ENCODE measurements at places on chromosomes 3 and 15. TPM values are rescaled to one million over a fixed set of nuclear protein-coding genes. Genes with fewer than 3 reads are reported as not detected.
A peak's percentile ranks its signal among the peaks of the same experiment; 100 is the strongest.

GRCh38 chr15:99502182-99502581 is 63.6 kb upstream of the MEF2A start:
- H3K27ac ChIP-seq = no peak overlapping the region
- no peaks in the 10 kb centered on the region for H3K36me3 ChIP-seq
- DNase-seq = no peak
- H3K4me3 ChIP-seq = no peak overlapping the region
- no peaks in the 10 kb centered on the region for H3K4me1 ChIP-seq
- H3K27me3 ChIP-seq = no peaks in the 10 kb centered on the region

DNA sequence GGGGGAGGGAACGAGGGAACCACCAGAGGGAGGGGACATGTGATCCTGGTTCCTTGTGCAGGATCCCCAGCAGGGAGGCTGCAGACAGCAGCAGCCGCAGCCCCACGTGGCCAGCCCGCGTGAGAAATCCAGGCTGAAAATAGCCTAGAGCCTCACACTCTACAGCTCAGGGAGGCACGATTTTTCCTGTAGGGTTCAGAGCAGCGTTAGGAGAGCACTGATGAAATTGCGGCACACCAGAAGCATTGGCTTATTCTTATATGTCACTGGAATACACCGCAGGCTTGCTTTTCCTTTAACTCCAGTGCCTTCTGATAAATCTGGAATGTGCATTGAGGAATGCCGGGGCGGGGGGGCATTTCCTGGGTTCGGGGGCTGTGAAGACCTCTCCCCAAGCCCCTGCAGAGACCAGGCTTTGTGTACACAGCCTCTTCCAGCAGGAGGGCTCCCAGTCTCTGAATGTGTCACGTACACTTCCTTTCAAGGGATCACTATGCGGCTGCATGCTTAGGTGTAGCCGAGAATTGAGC is 193.0 kb downstream of the ATP10A start:
- H3K27me3 ChIP-seq = no peaks in the 10 kb centered on the region
- no peaks in the 10 kb centered on the region for H3K36me3 ChIP-seq
- H3K27ac ChIP-seq = peak overlapping the region; percentile 95
- H3K4me3 ChIP-seq = peak overlapping the region; percentile 55
- peak; percentile 76 for DNase-seq

DNA sequence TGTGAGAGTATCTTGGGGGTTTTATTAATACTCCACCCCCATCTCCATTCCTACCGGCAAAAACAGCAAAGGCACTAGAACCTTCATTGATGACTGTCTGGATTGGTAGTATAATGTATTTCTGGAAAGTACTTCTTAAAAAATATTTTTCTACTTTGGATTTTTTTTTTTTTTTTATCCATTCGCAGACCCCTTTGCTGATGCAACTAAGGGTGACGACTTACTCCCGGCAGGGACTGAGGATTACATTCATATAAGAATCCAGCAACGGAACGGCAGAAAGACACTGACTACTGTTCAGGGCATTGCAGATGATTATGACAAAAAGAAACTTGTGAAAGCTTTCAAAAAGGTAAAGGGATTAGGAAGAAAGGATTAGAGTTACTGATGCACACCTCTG is 1.2 kb downstream of the EIF1B start:
- H3K36me3 ChIP-seq = peaks cover 33% of the 10 kb centered on the region
- H3K27ac ChIP-seq = peak overlapping the region; percentile 83
- H3K4me3 ChIP-seq = peak overlapping the region; percentile 97
- DNase-seq = no peak

GRCh38 chr3:111864821-111865656 is 6.0 kb downstream of the PHLDB2 start:
- H3K4me1 ChIP-seq = peaks cover 77% of the 10 kb centered on the region
- H3K36me3 ChIP-seq = no peaks in the 10 kb centered on the region
- no peak overlapping the region for H3K4me3 ChIP-seq
- no peak overlapping the region for H3K27ac ChIP-seq

The HIGD2B gene
- total RNA-seq = not detected

The CIP2A gene
- total RNA-seq = 29.3 TPM

GRCh38 chr3:158642005-158642404 is 2.3 kb upstream of the GFM1 start:
- DNase-seq = no peak
- no peak overlapping the region for H3K4me3 ChIP-seq

The GJD2 gene
- 0.22 TPM for total RNA-seq

- no peaks in the 10 kb centered on the region for H3K36me3 ChIP-seq
- H3K4me3 ChIP-seq = no peak overlapping the region
- no peak for DNase-seq
- no peaks in the 10 kb centered on the region for H3K27me3 ChIP-seq
Observed at GRCh38 chr3:59535791-59536221, 486.0 kb upstream of the CFAP20DC start.

The IL17RB gene
- 5.6 TPM for total RNA-seq

GRCh38 chr15:77800305-77800704 is 167.6 kb upstream of the LINGO1 start:
- H3K27ac ChIP-seq = no peak overlapping the region
- H3K27me3 ChIP-seq = no peaks in the 10 kb centered on the region
- peaks cover 24% of the 10 kb centered on the region for H3K4me1 ChIP-seq
- DNase-seq = no peak
- H3K36me3 ChIP-seq = no peaks in the 10 kb centered on the region
- no peak overlapping the region for H3K4me3 ChIP-seq

The REC114 gene
- total RNA-seq = not detected

- no peaks in the 10 kb centered on the region for H3K27me3 ChIP-seq
- H3K36me3 ChIP-seq = no peaks in the 10 kb centered on the region
- peak; percentile 45 for DNase-seq
- peaks cover 25% of the 10 kb centered on the region for H3K4me1 ChIP-seq
- no peak overlapping the region for H3K4me3 ChIP-seq
Observed at GRCh38 chr3:195123281-195123691, 147.7 kb downstream of the XXYLT1 start.

DNA sequence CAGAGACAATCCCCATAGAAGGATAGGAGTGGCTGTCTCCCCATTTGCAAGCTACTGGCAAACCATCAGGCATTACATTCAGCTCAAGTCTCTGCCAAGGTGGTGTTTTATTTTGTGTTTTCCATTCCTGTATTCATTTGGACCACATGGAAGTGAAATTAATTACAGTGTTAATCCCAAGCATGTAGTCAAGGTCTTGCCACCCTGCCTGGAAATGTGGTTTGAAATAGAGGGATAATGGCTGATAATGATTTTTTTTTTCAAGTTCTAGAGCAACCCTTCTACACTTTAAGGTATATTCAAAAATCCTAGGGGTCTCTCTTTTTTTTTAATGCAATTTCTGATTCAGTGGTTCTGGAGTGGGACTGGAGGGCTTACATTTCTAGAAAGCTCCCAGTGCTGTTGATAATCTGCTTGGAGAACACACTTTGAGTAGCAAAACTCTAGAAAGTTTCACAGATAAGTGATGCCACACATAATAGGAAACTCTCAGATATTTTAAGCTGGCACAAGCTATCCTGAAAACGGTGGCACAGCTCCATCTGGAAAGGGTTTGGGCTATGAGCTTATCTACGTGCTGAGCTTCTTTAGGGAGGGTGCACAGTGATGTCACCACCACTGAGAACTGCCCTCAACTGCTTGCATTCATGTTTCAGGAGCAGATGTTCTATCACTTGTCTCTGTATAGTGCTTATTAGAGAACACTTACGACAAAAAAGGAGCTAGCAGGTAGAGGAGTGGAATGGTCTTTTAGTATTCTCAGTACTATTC is 140.1 kb upstream of the IL12A start:
- no peak overlapping the region for H3K27ac ChIP-seq
- H3K4me3 ChIP-seq = no peak overlapping the region
- no peak for DNase-seq
- H3K27me3 ChIP-seq = no peaks in the 10 kb centered on the region
- peaks cover 42% of the 10 kb centered on the region for H3K4me1 ChIP-seq

The CORO2B gene
- total RNA-seq = 4.9 TPM

The LOXL1 gene
- 12.3 TPM for total RNA-seq

The RARRES1 gene
- 0.16 TPM for total RNA-seq

The RBP2 gene
- not detected for total RNA-seq

- H3K27me3 ChIP-seq = no peaks in the 10 kb centered on the region
- no peak for DNase-seq
- H3K4me3 ChIP-seq = no peak overlapping the region
- H3K36me3 ChIP-seq = no peaks in the 10 kb centered on the region
- no peak overlapping the region for H3K27ac ChIP-seq
Observed at GRCh38 chr15:80424381-80424780, 20.2 kb downstream of the ARNT2 start.

The ILDR1 gene
- total RNA-seq = 2.3 TPM

DNA sequence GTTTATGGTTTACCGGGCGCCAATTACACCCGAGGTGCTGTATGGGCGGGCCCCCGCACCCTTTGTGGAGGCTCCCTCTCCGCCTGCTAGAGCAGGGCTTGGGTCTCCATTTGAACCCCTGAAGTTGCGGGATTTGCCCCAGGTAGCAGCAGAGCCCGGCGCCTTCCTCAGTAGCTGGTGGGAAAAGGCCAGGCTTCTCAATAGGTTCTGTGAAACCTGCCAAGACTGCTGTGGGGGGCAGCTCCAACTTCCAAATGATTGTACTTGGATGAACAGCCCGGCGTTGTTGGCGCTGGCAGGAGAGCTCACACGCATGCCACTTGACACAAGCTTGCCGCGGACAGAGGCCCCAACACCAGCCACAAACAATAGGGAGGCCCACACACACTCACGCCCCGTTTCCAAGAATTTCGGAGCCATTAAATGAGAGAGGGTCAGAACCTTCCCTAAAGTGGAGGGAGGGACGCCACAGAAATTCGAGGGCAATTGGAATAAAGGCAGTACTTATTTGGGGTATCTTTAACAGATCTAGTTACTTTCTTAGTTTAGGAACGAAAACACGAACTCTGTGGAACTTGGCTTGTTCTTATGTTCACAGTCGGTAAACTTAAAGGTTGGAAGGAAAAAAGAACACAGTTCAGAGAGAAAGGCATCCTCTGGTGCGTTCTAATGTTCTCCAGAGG is 1.4 kb downstream of the EPHB3 start:
- H3K27ac ChIP-seq = no peak overlapping the region
- H3K4me3 ChIP-seq = peak overlapping the region; percentile 52
- no peaks in the 10 kb centered on the region for H3K36me3 ChIP-seq
- peaks cover 67% of the 10 kb centered on the region for H3K4me1 ChIP-seq
- H3K27me3 ChIP-seq = peaks cover 91% of the 10 kb centered on the region

The MON1A gene
- 8.6 TPM for total RNA-seq

- H3K4me3 ChIP-seq = no peak overlapping the region
- H3K36me3 ChIP-seq = no peaks in the 10 kb centered on the region
- DNase-seq = no peak
Observed at GRCh38 chr3:140176526-140176925, 241.5 kb downstream of the CLSTN2 start.

The MITF gene
- 1.3 TPM for total RNA-seq

DNA sequence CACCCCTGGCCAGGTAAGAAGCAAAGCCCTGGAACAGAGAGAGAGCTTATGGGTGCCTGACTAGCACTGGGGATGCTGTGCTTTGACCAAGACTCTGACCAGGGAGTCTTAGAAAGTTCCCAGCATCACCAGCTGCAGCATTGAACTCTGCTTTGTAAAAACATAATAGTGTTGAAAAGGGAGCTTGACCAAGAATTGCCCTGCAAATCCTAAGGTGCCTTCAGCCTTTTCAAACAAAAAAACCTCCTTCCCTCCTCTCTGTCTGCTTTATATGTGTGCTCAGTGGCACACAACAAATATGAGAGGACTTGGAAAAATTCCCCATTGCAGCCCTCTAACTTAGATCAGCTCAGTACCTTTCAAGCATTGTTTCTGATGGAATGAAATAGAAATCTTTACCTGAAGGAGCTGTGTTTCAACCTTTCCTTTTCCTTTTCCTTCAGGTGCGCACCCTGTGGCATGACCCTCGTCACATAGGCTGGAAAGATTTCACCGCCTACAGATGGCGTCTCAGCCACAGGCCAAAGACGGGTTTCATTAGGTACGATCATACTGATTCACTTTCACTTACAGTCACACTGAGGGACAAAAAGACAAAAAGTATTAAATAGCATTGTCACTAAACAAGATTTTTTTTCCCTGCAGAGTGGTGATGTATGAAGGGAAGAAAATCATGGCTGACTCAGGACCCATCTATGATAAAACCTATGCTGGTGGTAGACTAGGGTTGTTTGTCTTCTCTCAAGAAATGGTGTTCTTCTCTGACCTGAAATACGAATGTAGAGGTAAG is 13.0 kb downstream of the THBS1 start:
- DNase-seq = no peak
- no peak overlapping the region for H3K4me3 ChIP-seq
- H3K36me3 ChIP-seq = peaks cover 72% of the 10 kb centered on the region
- peaks cover 13% of the 10 kb centered on the region for H3K4me1 ChIP-seq
- H3K27ac ChIP-seq = no peak overlapping the region

DNA sequence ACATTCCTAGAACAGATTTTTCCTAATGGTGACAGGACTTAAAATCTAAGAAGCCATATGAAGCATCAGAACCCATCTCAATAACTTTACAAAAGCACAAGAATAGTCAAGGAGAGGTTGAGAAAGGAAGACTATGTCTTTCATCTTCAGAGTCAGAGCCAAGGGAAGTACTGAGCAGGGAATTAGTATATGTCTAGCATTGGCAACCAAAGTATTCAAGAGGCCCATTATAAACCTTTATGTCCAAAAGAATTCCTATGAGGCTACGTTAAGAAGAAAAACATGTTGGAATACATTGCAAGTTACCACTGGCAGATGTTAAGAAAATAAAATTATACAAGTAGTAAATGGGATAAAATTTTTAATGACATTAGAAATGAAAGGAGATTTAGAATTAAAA is 150.5 kb downstream of the MAGI1 start:
- H3K27ac ChIP-seq = no peak overlapping the region
- no peak overlapping the region for H3K4me3 ChIP-seq
- DNase-seq = no peak
- H3K4me1 ChIP-seq = peaks cover 49% of the 10 kb centered on the region

The A4GNT gene
- not detected for total RNA-seq

DNA sequence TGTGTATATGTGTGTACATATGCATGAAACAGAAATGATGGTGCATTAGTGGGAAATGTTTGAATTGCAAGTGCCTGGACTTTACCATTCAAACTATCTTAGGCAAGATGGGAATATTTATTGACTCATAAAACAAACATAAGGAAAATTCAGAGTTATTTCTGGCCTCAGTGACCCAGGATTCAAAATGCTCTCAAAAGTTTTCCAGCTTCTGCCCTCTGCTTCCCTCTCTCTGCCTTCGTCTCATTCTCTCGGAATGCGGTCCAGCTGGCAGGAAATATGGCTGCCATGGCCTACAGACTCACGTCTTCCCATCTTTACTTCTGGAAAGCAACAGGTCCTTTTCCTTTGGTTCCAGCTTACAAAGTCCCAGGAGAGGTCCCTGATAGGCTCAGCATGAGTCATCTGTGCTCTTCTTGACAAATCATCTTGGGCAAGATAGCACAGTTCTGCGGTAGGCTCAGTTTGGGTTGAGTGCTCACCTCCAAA is 8.7 kb upstream of the ZNF774 start:
- H3K27ac ChIP-seq = no peak overlapping the region
- no peak overlapping the region for H3K4me3 ChIP-seq
- H3K4me1 ChIP-seq = no peaks in the 10 kb centered on the region
- no peaks in the 10 kb centered on the region for H3K27me3 ChIP-seq
- H3K36me3 ChIP-seq = no peaks in the 10 kb centered on the region

- H3K4me3 ChIP-seq = no peak overlapping the region
- H3K36me3 ChIP-seq = peaks cover 50% of the 10 kb centered on the region
- no peak overlapping the region for H3K27ac ChIP-seq
- H3K27me3 ChIP-seq = peaks cover 8% of the 10 kb centered on the region
- no peak for DNase-seq
Observed at GRCh38 chr3:134134240-134134639, 104.5 kb upstream of the SLCO2A1 start.

The PLA2G4F gene
- 0.16 TPM for total RNA-seq

The TICRR gene
- total RNA-seq = 33.8 TPM

Data from WTC11 (cell line).